ENCODE measurements at places on chromosomes 11 and 22.

DNA sequence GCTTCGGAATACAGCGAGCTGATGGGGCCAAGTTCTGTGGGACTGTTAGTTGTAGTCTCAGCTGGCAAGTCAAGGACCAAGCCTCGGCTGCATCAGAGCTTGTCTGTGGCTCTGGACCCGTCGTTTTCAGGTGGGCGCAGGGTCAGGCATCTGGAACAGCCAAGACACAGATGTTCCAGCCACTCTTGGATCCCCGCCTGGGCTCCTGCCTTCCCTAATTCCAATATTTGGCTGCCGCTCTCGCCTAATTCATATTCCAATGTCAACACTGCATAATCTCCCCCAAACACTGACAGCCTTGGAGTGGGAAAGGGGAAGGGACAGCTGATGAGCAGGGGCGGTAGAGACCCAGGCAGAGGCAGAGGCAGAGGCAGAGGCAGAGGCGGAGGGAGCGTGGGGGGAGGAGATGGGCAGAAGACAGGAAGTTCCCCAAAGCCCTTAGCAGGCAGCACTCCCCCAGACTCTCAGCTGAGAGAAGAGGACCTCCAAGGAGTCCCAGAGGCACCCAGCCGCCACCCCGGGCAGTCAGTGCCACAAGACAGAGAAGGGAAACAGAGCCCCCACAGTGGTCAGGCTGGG, 49.6 kb upstream of the SLC35C1 start:
- H3K27ac ChIP-seq = no peak overlapping the region
- H3K27me3 ChIP-seq = no peaks in the 10 kb centered on the region
- no peaks in the 10 kb centered on the region for H3K4me1 ChIP-seq

DNA sequence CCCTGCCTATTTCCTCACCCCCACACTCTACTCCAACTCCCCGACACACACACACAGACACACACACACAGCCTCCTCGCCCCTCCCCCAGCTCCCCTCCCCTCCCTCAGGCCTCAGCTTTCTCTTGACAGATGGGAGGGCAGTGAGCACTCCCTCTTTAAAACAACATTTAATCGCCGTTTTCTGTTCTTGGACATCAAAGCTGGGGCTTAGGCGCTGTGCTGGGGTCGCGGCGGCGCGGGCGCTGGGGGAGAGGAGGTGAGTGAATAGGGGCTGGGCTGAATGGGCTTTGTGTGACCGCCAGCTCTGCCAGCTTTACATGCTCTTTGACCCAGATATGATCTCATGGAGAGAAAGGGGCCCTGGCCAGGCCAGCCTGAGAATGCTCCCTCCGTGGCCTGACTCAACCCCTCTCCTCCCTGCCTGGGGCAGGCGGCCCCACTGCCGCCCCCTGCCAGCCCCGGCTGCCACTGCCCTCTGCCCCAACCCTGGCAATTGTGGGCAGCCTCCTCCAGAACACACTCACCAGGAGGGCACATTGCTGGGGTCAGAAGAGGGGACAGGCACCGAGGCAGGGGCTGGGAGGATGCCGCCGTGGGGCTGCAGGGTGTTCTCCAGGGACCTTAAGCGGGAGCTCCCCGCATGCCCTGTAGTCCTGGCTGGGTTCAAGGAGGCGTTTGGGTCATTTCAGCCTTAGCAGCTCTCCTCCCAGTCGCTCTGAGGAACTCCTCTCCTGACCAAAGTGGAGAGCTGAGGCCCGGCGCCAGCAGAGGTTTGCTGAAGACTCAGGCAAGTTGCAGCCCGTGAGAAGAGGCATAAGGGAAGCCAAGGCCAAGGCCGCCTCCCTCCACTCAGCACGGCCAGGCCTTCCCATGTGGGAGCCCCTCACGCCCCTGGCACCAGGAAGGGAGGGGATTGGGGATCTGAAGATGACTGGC, 38.3 kb upstream of the NNMT start:
- H3K4me3 ChIP-seq = no peak overlapping the region
- no peaks in the 10 kb centered on the region for H3K36me3 ChIP-seq
- no peaks in the 10 kb centered on the region for H3K27me3 ChIP-seq

DNA sequence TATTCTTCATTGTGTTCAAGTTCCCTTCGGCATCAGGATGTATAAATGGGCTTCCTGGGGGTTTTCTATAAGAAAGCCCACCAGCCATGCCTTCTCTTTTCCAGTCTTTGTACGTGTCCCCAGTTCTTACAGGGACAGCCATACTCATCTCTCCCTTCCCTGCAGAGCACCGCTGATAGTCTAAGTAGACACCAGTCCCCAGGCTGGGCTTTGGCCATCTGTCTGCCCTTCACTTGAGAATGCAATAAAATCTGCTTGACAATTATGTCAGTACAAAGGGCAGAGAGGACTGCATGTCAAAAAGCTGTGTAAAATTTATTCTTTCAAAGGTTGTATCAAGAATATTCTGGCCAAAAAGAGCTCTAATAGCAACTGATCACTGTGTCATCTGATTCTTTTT, 27.3 kb downstream of the NTM start:
- no peaks in the 10 kb centered on the region for H3K27me3 ChIP-seq
- H3K4me1 ChIP-seq = peaks cover 2% of the 10 kb centered on the region
- no peak for DNase-seq
- H3K4me3 ChIP-seq = no peak overlapping the region

GRCh38 chr11:105241136-105241535, 101.6 kb upstream of the CARD18 start:
- DNase-seq = no peak
- no peak overlapping the region for H3K27ac ChIP-seq
- no peaks in the 10 kb centered on the region for H3K4me1 ChIP-seq
- no peaks in the 10 kb centered on the region for H3K27me3 ChIP-seq
- H3K4me3 ChIP-seq = no peak overlapping the region
